ENCODE measurements at places on chromosomes 3 and 15.

GRCh38 chr3:115095236-115095635, 51.9 kb downstream of the ZBTB20 start:
- DNase-seq = no peak

GRCh38 chr15:90002428-90002844, 1.3 kb downstream of the ZNF710 start:
- no peak for DNase-seq

- no peak for DNase-seq
These were observed 954 bp upstream of the MAPKBP1 start for GRCh38 chr15:41773332-41773728.

GRCh38 chr15:78407608-78408354, 30.2 kb upstream of the IREB2 start:
- no peak for DNase-seq

- DNase-seq = peak; percentile 7
These were observed 61.6 kb downstream of the TPRG1 start for GRCh38 chr3:189233225-189233858.

GRCh38 chr15:100881573-100882336, 2.1 kb downstream of the ALDH1A3 start:
- no peak for DNase-seq

DNA sequence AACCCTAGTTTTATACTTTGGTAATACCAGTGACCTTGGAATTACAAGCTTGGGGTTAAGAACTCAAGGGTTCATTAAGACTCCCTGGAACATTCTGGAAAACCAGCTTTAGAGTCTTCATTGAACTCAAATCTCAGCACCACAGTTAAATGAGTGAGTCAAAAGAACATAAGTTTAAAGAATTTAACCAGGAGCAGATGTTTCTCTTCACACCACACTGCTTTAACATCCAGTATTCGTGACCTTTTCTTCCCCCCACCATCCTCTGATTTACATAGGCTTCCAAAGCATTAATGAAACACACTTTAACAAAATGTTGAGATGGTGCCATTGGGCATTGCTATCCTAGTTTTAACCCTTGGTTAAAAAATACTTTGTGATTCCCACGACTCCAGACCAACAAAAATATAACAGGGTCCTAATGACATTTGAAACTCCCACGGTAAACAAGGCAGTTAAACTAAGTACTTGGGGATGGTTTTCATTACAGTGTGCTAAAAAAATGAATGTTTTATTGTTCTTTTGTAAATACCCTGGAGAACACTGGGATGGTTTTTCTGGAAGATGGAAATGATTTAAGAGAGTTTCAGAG, 123.9 kb downstream of the OXNAD1 start:
- no peak for DNase-seq

DNA sequence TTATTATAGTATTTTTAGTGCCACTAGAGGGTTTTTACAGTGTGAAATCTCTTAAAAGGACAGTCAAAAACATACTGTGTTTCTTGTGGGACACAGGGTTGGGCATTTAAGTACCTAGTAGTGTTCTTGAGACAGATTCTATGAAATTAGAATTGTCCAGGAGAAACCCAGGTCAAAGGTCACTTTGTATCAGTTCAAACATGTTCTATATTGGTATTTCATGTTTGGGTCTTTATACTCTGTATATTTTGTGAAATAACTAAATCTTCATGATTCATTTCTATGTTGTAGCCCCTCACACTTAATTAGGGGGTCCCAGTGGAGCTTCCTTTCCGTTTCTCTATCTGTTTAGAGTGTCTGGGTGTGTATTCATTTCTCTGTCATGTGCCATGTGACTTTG, 171.6 kb downstream of the PTPRG start:
- no peak for DNase-seq

GRCh38 chr3:40915346-40915865, 283.9 kb upstream of the CTNNB1 start:
- DNase-seq = no peak

GRCh38 chr3:123582315-123582714, 2.5 kb downstream of the HACD2 start:
- no peak for DNase-seq

DNA sequence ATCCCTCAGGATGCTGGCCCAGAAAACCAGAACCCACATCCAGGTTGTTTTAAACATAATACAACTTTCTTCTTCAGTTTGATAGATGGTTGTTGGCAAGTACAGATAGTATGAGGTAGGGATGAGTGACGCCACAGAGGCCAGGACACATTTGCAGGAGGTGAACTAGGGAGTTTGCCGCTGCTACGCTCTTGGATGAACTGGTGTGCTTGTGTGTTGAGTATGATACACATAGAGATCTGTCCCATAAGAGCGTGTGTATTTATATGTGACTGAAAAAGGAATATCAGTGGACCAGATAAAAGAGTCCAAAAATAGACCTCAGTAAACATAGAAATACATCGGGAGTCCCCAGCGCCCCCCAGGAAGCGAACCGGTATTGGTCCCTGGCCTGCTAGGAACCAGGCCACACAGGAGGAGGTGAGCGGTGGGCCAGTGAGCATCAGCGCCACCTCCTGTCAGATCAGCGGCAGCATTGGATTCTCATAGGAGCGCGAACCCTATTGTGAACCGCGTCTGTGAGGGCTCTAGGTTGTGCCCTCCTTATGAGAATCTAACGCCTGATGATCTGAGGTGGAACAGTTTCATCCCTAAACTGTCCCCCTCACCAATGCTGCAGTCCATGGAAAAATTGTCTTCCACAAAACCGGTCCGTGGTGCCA, 98.1 kb downstream of the LRRK1 start:
- no peak for DNase-seq

- DNase-seq = no peak
These were observed 16.0 kb upstream of the GPR171 start for GRCh38 chr3:151219056-151219455.

DNA sequence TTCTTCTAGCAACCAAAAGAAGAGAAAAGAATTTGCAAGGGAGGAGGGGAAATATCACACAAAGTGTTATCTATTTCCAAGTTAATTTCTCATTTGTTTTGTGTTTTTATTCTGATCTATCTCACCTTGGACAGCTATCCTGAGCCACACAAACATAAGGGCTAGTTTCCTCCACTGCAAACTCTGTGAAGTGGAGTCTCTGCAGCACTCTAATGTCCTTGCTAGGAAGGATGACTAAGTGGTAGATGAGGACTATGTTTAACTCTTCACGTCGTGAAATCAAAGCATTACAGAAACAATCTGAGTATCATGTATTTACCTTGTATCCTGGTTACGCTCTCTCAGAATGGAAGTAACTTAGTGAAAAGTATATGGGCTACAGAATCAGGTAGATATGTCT, 33.9 kb upstream of the CHRM5 start:
- DNase-seq = no peak

DNA sequence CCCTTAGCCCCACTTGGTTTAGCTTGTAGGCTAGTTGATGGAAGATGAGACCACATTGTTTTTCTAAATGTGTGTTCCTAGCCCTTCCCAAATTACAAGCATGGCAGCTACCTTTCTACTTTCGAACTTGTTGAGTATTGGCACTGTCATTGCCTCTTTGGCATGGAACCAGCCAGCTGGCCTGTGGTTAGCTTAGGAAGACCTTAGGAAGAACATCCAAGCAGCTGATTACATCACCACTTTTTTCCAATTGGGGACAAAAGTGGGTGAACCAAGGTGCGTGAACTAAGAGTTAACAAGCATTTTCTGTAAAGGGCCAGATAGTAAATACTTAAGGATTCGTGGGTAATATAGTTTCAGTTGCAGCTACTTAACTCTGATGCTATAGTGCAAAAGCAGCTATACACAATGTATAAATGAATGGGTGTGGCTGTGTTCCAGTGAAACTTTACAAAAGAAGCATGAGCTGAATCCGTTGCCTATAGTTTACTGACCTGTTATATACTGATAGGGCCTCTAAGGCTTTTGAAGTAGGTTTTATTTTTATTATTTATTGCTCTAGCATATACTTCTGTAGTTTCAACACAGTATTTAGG, 8.5 kb downstream of the KLHL18 start:
- DNase-seq = no peak

DNA sequence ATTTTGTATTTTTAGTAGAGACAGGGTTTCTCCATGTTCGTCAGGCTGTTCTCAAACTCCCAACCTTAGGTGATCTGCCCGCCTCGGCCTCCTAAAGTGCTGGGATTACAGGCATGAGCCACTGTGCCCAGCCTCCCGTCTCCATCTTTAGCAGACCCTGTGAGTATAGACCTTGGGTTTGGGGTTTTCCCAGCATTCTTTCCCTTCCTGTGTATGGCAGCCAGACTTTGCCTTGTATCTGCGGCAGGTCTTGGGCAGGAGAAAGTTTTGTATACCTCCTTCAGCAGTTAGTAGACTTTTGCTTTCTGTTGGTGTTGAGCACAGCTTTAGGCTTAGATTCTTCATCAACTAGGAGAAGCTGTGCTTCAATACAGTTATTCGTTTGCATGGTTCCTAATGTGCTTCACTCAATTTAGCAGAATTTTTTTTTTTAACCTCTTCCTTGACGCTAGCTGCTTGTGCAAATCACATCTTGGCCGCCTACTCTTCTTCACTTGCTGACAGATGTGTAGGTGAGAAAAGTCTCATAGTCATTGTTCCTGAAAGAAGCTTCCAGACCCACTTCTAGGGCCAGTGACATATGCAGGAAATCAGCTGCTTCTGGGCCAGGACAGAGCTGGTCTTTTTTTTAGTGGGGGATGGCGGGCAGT, 38.4 kb downstream of the MAP2K1 start:
- DNase-seq = no peak

- DNase-seq = peak; percentile 60
These were observed 39.7 kb upstream of the SPSB4 start for GRCh38 chr3:141011232-141011996.

DNA sequence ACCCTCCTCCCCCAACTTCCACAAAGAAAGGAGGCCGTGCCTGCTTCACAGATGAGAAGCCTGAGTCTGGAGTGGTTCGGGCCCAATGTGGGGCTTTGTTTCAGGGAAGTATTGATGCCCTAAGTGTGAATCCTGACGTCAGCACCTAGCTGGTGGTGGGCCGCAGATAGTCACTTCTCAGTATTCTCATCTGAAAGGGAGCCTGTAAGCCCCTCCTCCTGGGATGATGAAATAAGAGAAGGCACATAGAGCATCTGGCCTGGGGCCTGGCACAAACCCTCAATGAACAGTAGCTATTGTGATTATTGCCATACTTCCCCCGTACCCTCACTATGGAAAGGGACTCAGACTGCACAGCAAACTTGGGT, 24.8 kb downstream of the LINGO1 start:
- no peak for DNase-seq

DNA sequence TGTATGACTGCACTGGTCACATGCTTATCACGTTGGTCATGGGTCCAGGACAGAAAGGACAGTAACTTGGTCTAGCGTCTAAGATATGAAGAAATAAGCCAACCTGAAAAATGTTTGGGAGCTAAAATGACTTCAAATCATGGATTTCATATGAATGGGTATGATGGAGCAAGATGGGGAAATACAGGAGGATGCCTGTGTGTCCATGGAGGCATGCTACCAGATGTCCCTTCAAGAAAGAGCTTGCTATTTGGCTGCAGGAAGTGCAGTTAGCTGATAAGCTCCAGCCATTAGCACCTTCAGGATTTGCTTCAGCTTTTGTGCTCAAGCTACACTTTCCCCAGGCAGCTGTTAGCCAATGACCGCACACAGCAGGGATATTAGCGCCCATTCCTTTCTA, 164.6 kb upstream of the THBS1 start:
- DNase-seq = no peak

GRCh38 chr15:68561171-68561900, 17.5 kb upstream of the CORO2B start:
- DNase-seq = no peak

DNA sequence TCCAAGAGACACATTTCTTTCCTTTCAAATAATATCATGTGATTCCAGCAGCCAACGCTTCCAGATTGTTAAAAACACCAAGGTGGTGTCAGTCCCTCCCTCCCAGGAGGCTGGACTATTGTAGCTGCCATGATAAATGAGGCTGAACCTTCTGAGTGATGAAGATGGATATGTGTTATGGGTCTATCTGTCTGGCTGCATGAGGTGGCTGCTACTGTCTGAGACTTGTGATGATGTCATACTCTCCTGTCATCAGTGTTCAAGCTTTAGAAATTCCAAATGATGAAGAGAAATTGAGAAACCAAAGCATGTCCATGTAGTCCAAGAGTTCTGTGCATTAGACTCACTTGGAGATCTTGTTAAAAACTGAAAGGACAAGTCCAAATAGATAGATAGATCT, 683.0 kb downstream of the NTRK3 start:
- no peak for DNase-seq

DNA sequence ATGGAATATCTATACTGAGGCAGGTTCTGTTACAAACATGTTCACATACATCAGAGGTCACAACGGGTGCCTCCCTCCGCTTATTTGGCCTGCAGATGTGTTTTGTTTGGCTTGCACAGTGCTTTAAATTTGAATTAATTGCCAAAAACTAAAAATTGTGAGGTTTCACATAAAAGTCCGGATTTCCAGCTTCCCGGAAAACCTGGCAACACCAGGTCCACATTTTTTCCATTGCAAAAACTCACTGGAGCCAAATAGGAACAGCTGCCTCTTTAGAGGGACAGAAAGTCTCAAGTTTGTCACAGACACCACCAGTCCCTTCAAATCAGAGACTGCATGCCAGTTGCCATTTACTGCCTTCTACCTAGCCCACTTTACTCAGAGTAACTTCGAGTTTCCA, 205.9 kb upstream of the MDFIC2 start:
- DNase-seq = no peak

DNA sequence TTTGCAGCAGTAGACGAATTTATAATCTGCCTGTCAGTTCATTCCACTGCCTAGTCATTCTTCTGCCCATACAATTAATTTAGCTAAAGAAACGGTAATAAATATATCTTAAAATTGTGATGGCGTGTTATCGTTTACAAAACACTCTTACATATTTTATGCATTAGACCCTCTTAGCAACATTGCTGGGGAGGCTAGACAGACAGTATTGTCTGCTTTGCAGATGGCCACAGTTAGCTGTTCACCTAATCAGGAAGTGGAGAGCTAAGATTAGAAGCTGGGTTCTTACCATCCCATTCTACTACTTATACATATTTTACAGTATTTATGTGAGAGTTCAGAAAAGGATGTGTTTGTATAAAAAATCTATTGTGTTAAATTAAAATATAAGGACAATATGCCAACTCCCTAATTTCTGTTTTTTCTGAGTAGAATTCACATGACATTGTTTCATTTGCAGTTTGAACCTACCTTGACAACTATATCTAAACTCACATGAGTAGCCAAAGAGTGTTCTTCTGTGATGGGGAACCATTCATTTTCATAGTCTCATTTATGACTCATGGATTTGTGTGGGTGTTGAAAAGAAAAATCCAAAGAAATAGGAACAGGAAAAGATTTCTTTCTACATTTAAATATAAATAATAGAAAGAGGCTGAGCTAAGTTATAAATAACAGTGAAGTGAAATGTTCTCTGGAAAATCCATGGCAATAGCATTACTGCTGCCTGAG, 41.7 kb upstream of the C3orf80 start:
- DNase-seq = no peak

DNA sequence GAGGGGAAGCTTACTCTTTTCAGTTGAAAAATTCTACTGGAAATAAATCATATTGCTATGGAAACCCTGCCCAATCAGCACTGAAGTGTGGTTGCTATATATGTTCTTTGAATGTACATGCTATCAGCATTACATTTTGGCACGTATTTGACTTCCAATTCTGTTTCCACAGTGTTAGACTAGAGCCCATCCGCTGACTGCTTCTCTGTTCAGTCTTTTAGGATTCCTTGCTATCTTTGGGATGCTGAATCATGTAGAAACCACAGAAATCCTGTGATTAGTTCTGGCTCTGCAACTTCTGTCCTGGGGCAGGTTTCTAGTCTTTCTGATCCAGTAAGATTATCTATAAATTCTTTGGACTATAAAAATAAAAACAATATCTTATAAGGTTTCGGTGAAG, 128.2 kb upstream of the SLC7A14 start:
- no peak for DNase-seq

- DNase-seq = no peak
These were observed 766.7 kb downstream of the ZBBX start for GRCh38 chr3:166613365-166613764.

All from activated CD4-positive, alpha-beta T cell treated with anti-CD3 and anti-CD28 coated beads, Interleukin-2, amount 50 U/mL, for 24 hours (primary cell).